ENCODE measurements at places on chromosomes 5 and 9.
A peak's percentile ranks its signal among the peaks of the same experiment; 100 is the strongest.

DNA sequence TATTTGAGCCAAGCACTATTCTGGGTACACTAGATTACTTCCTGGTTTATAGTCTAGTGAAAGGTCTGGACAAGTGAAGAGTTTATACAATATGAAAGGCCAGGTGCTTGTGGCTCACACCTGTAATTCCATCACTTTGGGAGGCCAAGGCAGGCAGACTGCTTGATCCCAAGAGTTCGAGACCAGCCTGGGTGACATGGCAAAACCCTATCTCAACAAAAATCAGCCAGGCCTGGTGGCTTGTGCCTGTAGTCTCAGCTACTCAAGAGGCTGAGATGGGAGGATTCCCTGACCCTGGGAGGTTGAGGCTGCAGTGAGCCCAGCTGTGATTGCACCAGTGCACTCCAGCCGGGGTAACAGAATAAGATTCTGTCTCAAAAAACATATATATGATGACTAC lies 9.5 kb upstream of the TXNDC15 start:
- DNase-seq = no peak

- DNase-seq = no peak
These were observed 73.0 kb downstream of the PTPDC1 start for GRCh38 chr9:94157050-94157801.

- no peak for DNase-seq
These were observed 23.4 kb downstream of the TENT4A start for GRCh38 chr5:6736524-6737042.

DNA sequence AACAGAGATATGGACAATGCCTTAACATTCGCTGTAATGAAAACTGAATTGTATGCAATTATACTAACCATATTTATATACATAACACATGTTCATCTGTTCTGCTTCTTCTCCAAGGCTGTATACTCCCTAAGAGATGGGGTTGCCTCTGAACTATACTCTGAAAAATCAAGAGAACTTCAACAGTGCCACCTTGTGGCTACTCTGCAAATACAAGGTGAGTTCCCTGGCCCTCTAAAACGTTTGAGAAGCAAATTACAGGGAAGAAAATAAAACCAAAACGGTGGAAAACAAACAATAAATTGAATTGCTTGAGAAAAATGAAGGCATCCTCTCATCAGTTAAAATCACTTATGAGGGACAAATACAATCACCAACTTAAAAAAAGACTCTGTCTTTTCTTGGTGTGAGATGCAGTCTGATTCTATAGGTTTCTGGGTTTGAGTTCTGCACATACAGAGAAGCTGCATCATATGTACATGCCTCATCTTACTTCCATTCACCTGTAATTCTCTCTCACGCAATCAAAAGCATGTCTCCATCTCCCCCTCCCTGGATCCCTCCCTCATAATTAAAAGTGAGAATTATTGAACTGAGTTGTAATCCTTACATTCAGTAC lies 98.6 kb downstream of the FBXW11 start:
- DNase-seq = peak; percentile 68

DNA sequence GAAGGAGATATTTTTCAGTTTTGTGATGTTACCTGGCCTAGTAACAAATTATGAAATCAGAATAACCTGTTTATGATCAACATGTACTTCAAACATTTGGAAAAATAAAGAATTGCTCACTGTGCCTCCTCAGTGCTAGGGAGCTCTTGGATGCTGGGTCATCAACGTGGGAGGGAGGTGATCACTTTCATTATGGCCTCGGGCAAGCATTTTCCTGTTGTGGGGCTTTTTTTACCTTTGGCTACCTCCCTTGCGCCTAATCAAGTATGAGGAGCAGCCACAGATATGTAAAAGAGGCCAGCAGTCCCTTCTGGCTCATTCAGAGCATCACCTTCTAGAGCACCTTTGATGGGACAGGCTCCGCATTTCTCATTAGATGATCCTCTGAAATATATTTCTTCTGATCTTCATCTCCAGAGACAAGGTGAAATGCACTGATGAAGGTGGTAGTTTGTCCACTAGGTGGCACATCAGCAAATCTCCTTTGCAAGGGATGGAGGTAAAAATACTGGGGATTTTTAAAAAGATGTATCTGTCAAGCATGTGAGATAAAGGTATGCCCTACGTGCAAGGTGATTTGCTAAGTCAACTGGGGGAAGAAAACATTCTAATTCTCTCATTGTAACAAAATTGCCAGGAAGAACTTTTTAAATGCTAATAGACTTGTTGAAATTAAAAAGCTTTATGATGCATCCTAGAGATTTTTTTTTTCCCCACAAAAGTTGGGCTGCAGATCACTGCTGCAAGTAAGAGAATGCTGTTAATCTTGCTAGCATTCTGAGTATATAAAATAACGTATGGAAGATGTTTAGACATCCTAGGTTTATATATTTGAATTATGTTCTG lies 218.2 kb downstream of the MAST4 start:
- peak; percentile 70 for DNase-seq

DNA sequence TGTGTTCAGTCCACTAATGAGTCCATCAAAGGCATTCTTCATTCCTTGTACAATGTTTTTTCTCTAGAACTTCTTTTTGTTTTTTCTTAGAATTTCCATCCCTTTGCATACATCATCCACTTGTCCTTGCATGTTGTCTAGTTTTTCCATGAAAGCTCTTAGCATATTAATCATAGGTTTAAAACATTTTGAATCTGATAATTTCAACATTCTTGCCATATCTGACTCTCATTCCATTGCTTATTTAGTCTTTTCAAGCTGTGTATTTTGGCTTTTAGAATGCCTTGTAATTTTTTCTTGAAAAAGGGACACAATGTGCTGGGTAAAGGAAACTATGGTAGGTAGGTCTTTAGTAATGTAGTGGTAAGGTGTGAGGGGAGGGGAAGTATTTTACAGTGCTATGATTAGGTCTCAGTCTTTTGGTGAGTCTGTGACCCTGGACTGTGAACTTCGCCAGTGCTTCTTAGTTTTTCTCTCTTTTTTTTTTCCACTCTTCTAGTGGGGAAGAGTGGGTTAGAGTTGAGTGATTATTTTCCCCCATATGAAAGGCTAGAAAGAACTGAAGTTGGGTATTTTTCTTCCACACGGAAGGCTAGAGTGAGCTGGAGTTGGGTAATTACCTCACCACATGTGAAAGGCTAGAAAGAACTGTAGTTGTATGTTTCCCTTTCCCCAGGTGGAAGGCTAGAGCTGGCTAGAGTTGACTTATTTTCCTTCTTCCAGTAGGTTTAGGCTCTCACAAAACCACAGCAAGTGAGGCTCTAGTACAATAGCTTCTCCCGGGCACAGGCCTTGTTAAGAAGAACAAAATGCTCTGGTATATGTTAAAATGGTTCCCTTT lies 172.1 kb downstream of the SNX18 start:
- DNase-seq = no peak

GRCh38 chr5:172768098-172768572 lies 2.9 kb downstream of the DUSP1 start:
- DNase-seq = no peak
